Anterior cingulate cortex (tissue), 58 donors: ENCODE measurements at places on chromosomes 2 and 18.

GRCh38 chr2:227016894-227017293 lies 147.1 kb downstream of the COL4A4 start:
- no peak for DNase-seq

- no peak for DNase-seq
These were observed 40.0 kb downstream of the MOGAT1 start for GRCh38 chr2:222711315-222711940.

DNA sequence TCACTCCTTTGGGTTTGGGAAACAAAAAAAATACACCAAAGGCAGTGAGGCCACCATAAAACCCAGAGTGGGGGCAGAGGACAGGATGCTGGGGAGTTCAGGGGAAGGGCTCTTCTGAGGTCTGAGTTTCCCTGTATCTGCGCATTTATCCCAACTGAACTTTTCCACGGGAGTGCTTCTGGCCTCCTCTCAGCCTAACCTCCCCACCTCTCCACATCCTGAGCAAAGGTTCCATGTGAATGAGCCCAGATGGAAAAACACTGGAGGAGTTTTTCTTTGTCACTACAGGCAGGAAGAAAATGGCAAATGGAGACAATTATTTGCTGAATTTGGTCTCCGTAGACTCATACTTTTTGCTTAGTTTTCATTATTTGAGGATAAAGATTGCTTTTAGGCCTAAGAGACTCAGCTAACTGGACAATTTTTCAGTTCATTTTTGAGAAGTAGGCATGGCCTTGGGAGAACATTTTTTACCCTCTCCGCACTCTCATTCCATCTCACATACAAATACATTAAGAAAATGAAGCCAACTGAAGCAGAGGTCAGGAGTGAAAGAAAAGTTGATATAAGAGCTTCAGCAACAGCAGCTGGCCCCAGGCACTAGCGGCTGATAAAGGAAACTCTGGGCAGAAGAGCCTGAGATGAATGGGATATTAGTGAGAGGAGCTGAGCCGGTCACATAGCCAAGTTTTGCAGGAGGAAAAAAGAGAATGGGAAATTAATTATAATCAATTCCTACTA lies 82.6 kb upstream of the CYP1B1 start:
- no peak for DNase-seq

DNA sequence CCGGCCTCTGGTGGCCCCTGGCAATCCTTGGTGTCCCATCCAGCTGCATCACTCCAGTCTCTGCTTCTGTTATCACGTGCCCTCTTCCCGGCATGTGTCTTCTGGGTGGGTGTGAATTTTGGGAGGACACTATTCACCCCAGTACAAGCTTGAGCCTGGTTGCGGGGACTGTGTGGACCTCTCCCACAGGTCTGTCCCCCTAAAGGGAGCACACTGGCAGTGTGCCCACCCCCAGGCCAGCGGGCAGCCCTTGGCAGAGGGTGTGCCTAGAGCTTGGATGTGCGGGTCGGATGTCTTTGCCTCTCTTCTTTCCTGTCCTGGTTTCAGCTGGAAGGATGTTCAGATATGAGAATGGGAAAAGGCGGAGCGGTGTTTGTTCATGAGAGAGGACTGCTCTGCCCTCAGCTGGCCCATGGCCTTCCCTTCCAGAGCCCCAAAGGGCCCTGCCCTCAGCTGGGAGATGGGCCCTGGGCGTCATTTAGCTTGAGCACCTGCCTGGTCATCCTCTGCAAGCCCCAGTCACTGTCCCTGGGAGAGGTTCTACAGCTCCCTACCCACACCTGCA lies 73.2 kb downstream of the AGAP1 start:
- DNase-seq: no peak

GRCh38 chr2:215843579-215843978 lies 169.8 kb downstream of the MREG start:
- no peak for DNase-seq

GRCh38 chr2:152387041-152387440 lies 52.1 kb downstream of the FMNL2 start:
- DNase-seq: no peak

- DNase-seq: no peak
These were observed 1.5 kb downstream of the RPRM start for GRCh38 chr2:153476816-153477635.

DNA sequence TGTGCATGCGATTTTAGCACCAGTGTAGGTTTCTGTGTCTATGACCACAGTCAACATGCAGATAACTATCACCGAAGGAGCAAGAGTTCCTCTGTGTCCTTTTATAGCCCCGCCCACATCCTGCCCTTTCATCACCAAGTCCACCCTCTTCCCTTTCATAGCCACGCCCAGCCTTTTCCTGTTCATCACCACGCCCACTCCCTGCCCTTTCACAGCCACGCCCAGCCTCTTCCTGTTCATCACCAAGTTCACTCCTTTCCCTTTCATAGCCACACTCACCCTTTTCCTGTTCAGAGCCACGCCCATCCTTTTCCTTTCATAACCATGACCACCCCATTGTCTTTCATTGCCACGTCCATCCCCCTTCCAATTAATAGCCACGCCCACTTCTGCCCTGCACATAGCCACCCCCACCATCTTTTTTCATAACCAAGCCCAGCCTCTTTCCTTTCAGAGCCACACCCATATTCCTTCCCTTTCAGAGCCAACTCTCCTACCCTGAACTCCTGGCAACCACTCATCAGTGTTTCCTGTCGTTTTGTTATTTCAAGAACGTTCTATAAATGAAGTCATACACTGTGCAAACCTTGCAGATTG lies 273.9 kb downstream of the MYT1L start:
- no peak for DNase-seq

DNA sequence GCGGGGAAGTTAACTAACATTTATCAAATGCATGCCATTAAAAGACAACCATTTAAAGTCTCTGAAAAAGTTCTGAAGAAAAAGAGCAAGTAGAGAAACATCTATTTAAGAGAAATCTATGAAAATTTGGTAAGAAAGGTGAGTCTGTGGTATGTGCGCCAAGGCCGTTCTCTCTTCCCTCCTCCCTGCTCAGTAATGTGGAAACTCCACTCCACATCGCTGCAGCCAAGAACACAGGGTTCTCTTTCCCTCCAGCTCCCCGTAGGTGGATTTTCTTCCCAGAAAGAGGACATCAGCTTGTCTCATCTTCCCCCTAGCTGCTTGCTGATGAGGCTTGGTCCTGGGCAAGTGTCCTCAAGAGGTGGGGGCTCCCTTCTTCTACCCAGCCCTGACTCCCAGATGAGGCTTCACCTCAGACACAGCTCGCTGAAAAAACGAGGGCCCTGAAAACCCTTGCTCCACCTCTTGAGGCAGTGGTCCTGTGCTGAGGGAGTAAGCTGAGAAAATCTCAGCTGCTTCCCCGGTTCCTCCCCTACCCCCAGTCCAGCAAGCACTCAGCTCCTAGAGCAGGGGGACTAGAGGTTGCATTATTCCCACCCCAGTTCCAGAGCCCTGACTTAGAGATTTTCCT lies 45.8 kb upstream of the PTPRM start:
- no peak for DNase-seq

DNA sequence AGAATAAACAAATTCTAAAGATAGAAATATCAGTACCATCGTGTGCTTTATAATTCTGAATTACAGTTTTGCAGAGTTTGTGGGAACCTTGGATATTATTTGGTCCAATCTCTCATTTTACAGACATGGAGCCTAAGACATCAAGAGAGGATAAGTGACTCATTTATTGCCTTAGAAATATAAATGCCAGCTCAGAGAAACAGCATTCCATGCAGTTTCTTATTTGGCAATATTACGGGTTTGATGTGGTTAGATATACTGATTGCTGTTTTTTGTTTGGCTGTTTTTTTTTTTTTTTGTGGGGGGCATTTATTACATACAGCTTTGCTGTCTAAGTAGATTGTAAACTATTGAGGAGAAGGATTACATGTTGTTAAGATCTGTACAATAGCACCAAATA lies 1241.1 kb upstream of the LRRTM1 start:
- no peak for DNase-seq

DNA sequence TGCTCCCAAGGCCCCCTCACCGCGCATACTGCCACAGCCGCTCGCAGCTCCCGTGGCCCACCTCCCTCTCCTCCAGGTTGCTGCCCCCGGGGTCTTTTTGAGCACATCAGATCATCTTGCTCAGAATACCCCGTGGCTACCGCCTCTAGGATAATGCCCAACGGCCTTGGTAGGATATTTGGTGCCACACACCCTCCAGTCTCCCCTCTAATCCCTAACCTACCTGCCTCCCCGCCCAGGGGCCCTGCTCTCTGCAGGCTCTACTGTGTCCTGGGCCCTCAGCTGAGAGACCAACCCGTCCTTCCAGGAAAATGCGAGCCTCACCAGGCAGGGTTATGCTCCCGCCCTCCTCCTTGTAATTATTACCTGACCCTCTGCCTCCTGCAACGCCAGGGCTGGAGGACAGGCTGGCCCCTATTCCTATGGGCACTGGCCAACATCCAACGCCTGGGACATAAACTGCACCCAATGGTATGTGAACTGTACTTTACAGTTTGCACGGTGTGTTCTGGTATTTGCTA lies 1.5 kb upstream of the MTCL1 start:
- no peak for DNase-seq

DNA sequence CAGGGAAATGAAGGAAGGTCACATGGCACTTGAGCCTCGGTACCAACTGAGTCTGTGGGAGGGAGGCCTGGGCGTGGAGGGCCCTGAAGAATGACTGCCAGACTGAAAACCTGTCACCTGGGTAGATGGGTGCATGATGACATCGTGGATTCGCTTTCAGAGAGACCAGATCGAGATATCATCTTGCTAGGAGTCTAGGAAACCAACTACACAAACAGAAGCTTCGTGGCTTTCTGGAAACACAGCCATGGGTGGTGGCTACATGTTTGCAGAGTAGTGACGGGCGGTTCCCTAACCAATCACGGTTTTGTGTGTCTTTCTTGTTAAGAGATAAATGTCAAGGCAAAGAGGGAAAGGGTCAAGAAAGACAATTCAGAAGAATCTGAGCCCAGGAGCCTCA lies 155.0 kb downstream of the EIPR1 start:
- no peak for DNase-seq

- DNase-seq: no peak
These were observed 241.5 kb downstream of the RNF152 start for GRCh38 chr18:61651145-61651879.

DNA sequence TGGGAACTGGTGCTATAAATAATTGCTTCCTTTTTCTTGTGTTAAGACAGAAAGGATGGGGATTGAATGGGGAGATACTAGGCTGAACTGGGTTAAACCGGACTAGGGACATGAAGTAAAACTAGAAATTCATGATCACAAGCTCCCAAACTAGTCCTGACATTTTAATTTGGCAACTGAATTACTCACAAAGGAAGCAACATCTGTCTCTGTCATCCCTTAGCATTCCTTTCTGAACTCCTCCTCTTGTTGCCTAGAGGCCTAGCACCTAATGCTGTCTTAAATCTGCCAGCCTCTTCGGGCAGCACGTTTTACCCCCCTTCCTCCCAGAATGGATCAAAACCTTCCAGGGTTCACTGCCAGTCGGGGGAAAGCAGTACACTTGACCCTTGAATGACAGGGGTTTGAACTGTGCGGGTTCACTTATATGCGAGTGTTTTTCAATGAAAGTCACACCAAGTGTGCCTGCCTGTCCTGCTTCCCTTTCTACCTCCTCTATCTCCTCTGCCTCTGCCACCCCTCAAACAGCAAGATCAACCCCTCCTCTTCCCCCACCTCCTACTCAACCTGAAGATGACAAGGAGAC lies 8.2 kb downstream of the KCTD1 start:
- DNase-seq: no peak

- no peak for DNase-seq
These were observed 64.7 kb upstream of the GLI2 start for GRCh38 chr2:120670771-120671480.

- no peak for DNase-seq
These were observed 21.2 kb downstream of the GRB14 start for GRCh38 chr2:164599954-164600589.

DNA sequence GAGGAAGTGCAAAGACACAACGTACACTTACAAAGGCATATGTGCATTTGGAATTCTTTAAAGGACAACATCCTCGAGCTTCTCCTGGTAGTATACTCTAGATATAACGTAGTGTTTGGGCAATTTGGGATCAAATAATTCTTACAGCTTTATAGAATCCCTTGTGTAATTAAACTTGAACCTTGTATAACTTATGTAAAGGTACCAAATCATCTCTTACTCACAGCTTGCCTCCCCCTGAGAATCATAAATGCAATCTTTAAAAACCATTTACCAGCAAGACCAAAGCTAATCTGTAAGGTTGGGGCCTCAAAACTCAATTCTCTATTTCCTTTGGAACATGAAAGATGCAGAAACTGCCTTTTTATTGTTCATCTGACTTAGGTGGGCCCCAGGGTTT lies 12.2 kb upstream of the TNP1 start:
- DNase-seq: no peak

- no peak for DNase-seq
These were observed 117.7 kb upstream of the MCFD2 start for GRCh38 chr2:47033102-47033880.

- DNase-seq: no peak
These were observed 643.3 kb downstream of the SOCS6 start for GRCh38 chr18:70931942-70932814.

DNA sequence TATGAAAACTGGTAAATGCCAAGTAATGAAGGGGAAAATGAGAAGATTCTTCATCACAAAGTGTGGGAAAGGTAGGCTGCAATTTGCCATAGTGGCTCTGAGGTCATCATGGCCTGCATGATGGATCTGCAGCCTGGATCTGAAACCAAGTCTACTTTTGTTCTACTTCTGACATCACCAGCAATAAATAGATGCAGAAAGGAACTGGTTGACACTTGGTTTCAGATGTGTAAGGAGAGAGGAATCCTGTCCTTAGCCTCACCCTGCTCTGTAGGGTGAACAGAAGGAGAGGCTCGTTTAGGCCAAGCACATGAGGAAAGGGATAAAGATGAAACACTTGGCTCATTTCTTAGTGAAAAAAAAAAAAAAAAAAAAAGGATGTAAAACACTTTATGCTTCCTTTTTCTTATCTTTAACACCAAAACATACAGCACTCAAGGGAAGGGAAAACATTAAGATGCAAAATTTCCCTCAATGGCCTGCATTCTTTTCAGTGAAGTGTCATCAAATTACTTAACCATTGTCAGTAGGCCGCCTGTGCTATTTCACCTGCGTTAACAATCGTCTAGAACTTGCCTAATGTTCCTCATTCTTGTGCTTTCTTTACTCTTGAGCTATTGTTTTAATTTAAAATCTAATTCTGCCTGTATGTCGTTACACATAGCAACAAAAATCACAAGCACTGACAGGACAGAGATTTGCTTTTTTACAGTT lies 3.9 kb downstream of the NEB start:
- no peak for DNase-seq

DNA sequence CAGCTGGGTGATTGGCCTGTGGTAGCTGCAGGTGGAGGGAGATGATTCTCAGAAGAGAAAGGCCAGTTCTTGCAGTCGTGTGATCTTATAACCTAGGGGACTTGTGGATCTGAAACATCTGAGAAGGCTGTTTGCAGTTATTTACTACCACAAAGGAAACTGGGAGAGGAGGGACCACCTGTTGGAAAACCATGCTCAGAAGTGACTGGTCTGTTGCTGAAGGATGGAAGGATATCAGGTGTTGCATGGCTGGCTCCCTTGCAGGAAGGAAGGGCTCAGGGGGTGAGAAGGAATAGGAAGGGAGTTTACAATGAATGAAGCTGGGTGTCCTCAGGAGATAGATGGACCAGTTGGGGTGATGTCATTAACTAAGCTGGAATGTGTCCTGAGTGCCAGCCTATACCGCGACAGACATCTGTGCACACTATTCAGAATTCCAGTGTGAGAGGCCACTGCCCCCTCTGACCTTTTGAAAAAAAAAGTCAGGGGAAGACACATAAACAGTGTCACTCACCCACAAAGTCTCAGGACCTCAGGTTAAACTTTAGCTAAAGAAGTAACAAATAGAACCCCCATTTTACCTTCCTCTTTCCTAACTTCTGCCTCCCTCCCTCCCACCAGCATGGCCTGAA lies 17.5 kb downstream of the IGFBP2 start:
- DNase-seq: no peak
